ENCODE measurements at places on chromosomes 16 and 17.

GRCh38 chr17:6021011-6021400 is 49.2 kb upstream of the WSCD1 start:
- DNase-seq, result no peak

GRCh38 chr16:72876981-72877373 is 171.0 kb downstream of the ZFHX3 start:
- no peak for DNase-seq

GRCh38 chr16:67329901-67330300 is 3.3 kb downstream of the LRRC36 start:
- no peak for DNase-seq

DNA sequence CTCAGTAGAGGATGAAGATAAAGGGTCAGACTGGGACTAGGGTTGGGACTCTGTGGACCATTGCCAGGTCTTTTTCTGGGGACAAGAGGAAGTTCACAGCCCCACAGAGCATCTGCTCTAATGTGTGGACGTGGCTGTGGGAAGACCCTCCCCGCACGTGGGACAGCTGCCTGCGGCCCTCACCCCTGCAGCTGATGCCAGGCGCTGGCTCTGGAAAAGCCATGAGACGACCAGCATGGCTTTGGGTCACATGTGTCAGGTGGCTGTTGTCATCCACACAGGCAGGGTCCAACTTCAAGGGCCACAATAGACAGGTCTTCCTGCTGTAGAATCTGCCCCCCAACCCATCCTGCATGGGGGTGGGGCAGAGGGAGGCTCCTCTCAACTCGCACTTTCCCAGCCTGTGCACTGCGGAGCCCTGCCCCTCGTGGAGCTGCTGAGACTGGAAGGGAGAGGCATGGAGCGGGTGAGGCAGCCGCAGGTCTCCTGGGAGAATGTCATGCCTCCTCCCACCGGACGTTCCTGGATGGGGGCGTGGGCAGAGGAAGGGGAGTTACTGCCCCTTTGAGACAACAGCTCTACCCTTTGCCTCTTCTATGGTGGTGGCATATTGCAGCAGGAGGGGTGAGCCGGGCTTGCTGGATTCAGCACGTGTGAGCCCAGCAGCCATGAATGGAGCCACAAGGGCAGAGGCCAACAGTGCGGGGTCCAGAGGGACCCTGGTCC is 53.4 kb downstream of the PIMREG start:
- no peak for DNase-seq

- DNase-seq, result no peak
Observed at GRCh38 chr17:50638606-50638965, 3.9 kb downstream of the ABCC3 start.

- DNase-seq, result no peak
Observed at GRCh38 chr16:72985995-72986394, 61.9 kb downstream of the ZFHX3 start.

DNA sequence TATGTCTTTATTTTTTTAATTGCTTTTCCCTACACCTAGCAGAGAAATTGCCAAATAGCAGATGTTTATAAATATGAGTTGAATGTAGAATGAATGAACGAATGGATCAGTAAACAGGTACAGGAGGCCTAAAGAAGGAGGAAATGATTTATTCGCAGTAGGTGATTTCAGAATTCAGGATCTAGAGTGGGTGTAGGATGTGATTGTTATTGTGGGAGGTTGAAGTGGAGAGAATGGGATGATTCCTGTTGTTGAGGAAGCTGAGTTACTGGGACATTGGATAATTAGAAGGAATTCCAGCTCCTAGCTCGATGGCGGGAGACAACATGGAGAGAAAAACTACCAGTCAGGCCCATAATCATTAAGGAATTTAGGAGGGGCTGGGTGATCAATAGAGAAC is 42.2 kb downstream of the MRTFB start:
- no peak for DNase-seq

DNA sequence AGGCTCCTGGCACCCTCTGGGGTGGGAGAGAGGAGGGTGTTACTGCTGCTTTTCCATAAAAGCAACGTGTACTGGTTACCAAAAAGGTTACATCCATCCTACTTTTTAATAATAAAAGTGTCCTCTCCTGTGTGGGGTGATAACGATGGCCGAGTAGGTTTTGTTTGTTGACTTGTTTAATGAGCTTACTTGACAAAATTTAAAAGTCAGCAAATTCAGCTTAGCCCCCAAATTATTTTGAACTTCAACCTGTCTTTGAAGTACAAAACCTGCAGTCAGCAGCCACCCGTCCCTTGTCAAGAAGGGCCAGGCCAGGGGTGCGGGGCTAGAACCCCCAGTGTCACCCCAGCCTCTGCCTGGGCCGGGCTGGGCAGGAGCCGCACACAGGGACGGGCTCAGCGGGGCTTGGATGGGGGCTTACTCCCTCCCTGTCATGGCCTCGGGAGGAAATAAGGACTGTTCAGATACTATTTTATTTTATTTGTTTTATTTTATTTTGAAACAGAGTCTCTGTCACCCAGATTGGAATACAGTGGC is 103.9 kb upstream of the CHMP6 start:
- DNase-seq, result no peak

GRCh38 chr16:77169650-77170236 is 21.2 kb upstream of the MON1B start:
- DNase-seq, result no peak

DNA sequence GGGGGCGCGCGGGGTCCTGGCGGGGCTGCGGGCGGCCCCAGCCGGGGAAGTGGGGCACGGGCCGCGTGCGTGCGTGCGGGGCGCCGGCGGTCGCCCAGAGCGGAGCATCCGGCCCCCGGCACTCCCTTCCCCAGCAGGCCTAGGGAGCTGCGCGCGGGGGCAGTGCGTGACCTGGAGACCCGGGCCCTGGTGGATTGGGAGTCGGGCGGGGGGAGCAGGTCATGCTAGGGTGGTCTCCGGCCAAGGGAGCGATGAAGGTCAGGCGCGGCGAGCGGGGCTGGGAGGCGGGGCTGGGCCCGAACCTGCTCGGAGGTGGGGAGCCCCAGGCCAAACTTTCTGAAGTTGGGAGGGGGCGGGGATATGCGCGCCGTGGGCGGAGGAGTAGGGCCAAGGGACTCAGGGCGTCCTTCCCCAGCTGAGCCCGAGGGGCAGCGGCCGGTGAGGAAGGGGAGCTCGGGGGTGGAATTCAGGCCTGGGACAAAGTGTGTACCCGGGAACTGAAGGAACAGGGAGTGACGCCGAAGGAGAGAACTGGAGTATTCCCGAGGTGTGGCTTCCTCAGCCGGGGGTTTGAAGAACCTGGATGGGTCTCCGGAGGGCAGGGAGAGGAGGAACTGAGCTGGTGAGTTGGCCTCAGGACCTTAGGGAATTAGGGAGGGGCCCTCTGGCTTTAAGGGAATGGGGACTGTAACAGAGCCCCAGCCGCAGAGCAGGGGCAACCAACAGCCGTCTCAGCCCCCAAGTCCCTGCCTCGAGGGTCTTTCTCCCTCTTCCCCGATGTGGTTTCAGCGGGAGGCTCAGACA is 589 bp downstream of the XYLT2 start:
- DNase-seq, result no peak

- no peak for DNase-seq
Observed at GRCh38 chr16:23757116-23757515, 2.3 kb downstream of the CHP2 start.

DNA sequence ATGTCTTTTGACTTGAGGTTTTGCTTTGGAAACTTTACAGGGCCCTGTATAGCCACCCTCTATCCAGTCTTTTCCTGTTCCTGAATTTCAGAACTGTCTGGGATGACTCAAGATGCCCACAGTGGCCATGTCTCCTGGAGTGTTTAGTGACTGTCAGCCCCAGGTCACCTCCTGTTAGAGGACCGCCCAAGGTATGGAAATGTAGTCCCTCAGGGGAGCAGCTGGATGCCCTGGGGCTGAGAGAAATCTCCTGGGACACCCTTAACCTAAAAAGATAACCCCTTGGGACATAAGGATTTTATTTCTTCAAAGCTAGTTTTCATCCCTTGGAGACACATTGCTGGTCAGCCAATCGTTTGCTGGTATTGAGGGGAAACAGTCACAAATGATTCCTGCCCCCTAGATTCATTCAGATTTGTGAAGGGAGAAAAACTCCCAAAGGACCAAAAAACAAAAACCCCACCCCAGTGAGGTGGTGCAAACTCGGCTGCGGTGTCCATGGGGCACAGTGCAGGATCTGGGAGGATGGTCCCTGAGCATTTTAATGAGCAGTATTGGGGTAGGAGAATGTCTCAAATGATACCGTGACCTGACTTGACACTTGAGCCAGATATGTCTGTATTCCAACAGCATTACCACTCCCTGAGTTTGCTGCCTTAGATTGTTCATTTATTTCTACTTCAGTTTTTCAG is 1.7 kb downstream of the ZNF267 start:
- DNase-seq, result no peak
